ENCODE measurements at places on chromosomes 5 and 9.

GRCh38 chr9:76512826-76513225 is 53.8 kb downstream of the GCNT1 start:
- DNase-seq, result no peak

GRCh38 chr5:8897316-8897715 is 648.6 kb downstream of the SEMA5A start:
- DNase-seq, result no peak

GRCh38 chr9:37187713-37188439 is 67.5 kb downstream of the ZCCHC7 start:
- DNase-seq, result no peak

GRCh38 chr5:173880306-173880985 is 7.7 kb upstream of the CPEB4 start:
- no peak for DNase-seq
